ENCODE measurements at places on chromosomes 1 and 21.

- DNase-seq = no peak
These were observed 7.0 kb upstream of the CELSR2 start for GRCh38 chr1:109242387-109242786.

DNA sequence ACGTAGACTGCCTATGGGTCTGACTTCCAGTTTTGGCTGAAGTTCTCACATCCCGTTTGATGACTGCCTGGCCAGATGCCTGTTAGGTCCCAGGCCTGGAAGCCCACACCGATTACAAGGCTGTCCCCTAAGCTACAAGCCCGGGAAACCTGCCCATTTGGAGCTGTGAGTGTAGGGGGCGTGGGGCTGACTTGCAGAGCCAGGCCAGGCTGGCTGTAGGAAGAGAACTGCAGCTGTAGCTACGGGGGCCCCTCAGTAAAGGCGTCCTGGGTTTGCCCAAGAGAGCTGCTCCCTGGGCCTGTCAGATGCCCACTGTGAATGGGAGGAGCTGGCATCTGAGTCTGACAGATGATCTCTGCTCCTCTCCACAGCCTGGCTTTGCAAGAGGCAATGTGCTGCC is 199.7 kb downstream of the CAMTA1 start:
- no peak for DNase-seq

- no peak for DNase-seq
These were observed 157.8 kb downstream of the VPS13D start for GRCh38 chr1:12387641-12388040.

DNA sequence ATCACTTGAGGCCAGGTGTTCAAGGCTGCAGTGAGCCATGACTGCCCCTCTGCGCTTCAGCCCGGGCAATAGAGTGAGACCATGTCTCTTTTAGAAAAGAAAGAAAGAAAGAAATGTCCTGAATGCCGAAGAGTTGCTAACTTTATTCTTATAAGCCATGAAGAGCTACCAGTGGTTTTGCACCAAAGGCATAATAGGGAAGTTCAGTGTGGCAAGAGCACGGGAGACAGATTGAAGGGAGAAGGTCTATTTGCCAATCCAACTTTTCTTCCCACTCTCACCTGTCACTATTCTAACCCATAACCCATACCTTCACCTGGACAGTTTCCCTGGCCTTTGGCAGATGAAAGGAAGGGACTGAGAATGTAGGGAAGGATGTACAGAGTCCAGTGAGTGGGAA is 4.4 kb upstream of the PEA15 start:
- DNase-seq = peak; percentile 40

DNA sequence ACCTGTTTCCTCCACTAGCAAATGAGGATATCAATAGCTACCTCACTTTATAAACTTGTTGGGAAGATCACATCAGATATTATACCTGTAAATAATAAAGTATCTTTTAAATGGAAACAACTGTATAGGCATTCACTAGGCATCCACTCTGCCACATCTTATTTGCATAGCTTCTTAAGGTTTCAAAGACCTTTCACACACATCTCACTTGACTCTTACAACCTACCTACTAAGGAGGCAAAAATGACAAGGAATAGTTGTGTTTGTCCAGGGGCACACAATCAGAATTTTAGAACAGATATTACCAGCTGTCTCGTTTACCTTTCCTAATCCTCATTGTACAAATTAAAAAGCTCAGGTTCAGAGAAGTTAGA is 51.5 kb downstream of the VANGL2 start:
- DNase-seq = no peak

GRCh38 chr1:51920130-51920529 is 41.6 kb upstream of the NRDC start:
- DNase-seq = no peak

GRCh38 chr1:218996362-218996761 is 177.3 kb upstream of the LYPLAL1 start:
- DNase-seq = no peak

DNA sequence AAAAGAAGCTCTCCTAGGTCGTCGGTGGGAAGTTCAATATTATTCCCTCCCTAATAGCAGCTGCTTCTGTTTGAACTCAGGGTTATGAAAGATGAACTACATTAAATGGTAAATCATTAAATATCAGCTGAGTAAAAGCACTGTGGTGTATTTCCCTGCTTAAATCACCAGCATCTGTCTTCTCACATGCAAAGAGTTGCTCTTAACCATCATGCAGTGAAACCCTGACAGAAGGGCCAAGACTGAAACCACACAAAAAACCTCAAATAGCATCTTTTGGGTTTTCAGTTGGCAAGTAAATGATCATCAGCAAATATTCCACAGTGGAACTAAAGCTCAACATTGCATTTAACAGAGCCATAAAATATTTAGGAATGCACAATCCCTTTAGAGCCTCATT is 380.0 kb upstream of the ADGRL2 start:
- no peak for DNase-seq

- peak; percentile 70 for DNase-seq
These were observed 8.7 kb upstream of the TDRD10 start for GRCh38 chr1:154493276-154493675.

DNA sequence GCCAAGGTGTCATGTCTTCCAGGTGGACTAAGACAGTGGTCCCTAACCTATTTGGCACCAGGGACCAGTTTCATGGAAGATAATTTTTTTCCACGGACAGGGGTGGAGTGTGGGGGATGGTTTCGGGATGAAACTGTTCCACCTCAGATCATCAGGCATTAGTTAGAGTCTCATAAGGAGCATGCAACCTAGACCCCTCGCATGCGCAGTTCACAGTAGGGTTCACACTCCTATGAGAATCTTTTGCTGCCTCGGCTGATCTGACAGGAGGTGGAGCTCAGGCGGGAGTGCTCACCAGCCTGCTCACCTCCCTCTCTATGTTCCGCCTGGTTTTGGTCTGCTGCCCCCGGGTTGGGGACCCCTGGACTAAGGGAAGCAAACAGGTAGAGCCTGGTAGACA is 30.9 kb downstream of the LGR6 start:
- DNase-seq = no peak

DNA sequence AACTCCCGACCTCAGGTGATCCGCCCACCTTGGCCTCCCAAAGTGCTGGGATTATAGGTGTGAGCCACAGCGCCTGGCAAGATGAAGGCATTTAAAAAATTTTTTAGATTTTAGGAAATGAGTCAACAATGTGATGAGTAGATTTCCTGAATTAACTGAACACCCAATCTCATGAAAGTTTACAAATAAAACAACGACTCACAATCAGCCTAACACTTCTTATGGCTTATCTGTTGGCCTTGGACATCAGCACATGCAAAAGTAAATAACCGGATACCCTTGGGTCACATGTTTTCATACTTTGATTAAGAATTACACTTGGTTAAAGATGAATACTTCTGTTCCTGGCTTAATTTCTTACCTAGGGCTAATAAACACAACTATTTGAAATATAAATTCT is 3.0 kb downstream of the GNG12 start:
- DNase-seq = peak; percentile 22

DNA sequence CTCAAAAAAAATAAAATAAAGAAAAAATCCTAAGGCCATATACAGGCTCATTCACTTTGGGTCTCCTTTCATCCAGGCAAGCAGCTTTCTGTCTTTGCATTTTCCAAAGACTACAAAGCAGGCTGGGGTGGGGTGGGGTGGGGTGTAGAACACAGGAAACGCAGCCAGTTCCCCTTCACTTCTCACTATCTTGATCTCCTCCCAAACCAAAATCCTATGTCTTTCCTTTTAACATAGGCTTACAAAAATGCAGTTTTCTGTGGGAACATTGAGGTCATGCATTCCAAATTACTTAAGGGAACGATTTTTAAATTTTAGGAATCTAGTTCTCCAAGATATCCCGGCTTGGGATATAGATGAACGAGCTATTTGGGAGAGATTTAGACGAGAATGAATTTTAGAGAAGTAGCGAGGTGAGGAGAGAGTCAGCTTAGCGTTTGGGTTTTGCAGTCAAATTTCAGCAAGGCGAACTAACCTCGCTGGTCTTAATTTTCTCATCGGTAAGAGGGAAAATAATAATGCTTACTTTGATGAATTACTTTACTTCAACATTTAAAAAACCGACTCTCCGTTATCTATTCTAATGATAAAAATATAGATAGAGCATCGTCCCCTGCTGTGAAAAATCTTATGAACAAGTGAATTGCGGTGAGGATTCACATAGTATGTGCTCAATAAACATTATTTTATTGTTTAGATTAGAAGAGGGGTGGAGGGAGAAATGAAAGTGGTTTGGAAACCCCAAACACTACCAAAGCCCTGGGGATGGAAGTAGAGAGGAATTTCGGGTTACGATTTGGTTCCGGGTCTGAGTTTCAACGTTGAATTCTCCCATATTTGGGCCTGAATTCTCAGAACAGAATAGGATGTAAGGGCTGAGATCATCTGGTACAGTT is 735 bp upstream of the STX12 start:
- peak; percentile 27 for DNase-seq

DNA sequence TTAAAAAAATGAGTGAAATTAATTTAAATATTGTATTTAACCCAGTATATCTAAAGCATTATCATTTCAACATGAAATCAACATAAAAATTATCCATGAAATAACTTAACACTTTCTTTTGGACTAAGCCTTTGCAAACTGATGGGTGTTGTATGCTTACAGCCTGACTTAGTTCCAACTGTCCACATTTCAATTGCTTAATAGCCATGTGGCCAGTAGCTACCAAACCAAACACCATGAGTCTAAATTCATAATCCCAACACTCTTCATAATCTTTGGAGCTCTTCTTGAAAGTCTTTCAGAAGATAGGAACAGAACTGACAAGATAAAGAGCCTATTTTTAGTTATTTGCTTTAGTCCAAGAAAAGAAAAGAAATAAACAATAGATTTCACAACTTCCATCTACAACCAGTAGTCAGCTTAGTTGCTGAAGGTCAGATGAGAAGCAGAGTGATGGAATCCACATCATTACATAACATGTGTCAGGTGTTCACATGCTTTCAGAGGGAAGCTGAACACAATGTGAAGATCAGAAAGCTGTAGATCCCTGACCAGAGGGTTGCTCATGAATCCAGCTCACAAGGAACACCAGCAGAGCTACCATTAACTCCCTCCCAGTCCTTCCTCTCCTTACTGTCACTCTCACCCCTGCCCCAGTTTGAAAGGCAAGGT is 144.0 kb upstream of the ZNF648 start:
- DNase-seq = peak; percentile 71

- DNase-seq = no peak
These were observed 19.6 kb downstream of the FBXO2 start for GRCh38 chr1:11634365-11635192.

- DNase-seq = peak; percentile 64
These were observed 17.1 kb downstream of the SLAMF7 start for GRCh38 chr1:160755911-160756848.
